ENCODE measurements at places on chromosomes 3 and 15.

- no peak for DNase-seq
Observed at GRCh38 chr3:127050733-127051132, 67.8 kb downstream of the PLXNA1 start.

DNA sequence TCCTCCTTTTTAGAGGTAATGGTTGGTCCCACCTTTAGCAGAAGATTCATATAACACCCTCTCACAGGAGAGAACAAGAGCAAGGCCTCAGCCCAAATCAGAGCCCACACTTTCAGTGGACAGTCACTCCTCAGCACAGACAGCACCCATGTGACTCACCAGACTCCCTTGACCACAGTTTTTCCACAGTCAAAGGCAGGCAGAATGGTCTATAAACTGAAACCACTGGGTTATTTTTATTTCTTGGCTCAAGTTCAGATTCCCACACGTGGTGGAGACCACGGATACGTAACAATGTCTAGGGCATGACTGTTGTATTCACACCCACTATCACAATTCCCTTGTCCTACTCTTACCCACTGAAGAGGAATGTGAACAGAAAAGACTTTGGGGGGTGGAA lies 237.8 kb upstream of the UBE2E1 start:
- DNase-seq, result no peak

GRCh38 chr3:153158189-153158588 lies 3.8 kb upstream of the RAP2B start:
- DNase-seq, result no peak

DNA sequence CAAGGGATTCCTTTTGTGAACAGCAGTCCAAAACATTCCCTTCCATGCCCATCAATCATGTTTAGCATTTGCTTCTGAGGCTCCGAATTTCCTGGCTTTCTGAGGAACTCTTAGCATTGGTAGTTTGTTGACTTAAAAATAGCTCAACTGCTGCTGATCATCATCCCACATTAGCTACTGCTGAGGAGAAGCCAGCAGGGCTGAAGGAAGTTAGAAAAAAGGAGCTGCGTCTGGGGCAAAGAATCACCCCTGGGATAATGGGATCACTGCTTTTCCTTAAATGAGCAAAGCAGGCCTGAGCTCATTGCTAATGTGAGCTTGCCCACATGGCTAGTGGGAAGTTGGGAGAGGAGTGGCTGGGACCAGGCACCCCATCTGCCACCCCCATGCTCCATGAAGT lies 39.8 kb downstream of the CYP19A1 start:
- DNase-seq, result no peak
